Left forelimb (tissue), 1 donor: ENCODE measurements at places on chromosomes 1 and 21.

- DNase-seq = no peak
These were observed 50.7 kb upstream of the GPR157 start for GRCh38 chr1:9179463-9180110.

- DNase-seq = no peak
These were observed 674.4 kb downstream of the KCNT2 start for GRCh38 chr1:195933835-195934234.

GRCh38 chr1:87594736-87595383 is 266.2 kb downstream of the LMO4 start:
- DNase-seq = no peak

GRCh38 chr1:12063141-12064072 is at the start of gene TNFRSF8:
TNFRSF8 (plus strand) TSS chr1:12063303; CDS start chr1:12063599, 296 bp downstream.
- DNase-seq = no peak

DNA sequence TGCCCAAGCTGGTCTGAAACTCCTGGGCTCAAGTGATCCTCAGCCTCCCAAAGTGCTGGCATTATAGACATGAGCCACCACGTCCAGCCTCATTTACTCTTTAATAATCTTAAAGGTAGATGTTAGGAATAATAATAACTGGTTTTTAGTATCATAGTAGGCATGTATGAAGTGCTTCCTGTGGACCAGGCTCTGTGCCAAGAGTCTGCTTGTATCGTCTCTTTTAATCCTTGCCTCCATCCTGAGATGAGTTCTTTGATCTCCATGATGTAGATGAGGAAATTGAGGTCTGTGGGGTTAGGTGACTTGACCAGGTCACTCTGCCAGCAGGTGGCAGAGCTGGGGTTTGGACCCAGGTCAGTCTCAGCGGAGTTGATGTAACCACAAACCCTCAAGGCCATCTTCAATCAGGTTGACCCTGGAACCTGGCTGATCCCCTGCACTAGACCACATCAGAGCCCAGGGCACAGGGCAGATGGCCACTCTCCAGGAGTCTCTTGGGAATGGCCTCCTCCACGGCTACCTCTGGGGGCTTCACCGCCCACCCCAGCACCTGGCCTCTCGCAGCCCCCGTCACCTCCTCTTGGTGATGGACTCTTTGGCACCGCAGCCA is 11.3 kb downstream of the EFHD2 start:
- DNase-seq = no peak

- DNase-seq = no peak
These were observed 42.1 kb upstream of the A3GALT2 start for GRCh38 chr1:33363021-33363420.

DNA sequence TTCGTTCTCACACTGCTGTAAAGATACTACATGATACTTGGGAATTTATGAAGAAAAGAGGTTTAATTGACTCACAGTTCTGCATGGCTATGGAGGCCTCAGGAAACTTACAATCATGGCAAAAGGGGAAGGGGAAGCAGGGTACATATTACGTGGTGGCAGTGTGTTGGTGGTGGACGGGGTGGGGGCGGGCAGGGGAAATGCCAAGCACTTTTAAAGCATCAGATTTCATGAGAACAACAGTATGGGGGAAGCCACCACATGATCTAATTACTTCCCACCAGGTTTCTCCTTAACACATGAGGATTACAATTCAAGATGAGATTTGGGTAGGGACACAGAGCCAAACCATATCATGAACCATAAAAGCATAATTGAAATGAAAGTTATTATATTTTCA is 88.5 kb downstream of the UBE2U start:
- DNase-seq = no peak

- DNase-seq = no peak
These were observed 200.0 kb downstream of the TOMM20 start for GRCh38 chr1:234928642-234929041.

- no peak for DNase-seq
These were observed 64.3 kb downstream of the FYB2 start for GRCh38 chr1:56754708-56755479.

DNA sequence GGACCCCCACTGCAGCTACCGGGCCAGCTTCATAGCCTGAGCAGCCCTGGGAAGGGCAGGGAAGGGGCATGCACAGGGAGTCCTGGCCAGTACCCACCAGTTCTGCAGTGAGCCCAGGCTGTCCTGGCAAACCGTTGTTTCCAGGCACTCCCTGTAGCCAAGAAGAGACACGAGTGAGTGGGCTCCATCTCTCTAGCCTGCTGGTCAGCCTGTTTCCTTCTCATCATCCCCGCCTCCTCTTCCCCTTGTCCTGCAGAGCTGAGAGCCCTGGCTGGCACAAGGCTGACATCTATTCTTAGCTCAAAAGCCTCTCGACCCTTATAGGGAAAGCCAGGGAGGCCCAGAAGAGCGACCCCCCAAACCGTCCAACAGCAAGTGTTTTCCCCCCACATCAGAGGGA is 28.7 kb downstream of the COL16A1 start:
- no peak for DNase-seq

DNA sequence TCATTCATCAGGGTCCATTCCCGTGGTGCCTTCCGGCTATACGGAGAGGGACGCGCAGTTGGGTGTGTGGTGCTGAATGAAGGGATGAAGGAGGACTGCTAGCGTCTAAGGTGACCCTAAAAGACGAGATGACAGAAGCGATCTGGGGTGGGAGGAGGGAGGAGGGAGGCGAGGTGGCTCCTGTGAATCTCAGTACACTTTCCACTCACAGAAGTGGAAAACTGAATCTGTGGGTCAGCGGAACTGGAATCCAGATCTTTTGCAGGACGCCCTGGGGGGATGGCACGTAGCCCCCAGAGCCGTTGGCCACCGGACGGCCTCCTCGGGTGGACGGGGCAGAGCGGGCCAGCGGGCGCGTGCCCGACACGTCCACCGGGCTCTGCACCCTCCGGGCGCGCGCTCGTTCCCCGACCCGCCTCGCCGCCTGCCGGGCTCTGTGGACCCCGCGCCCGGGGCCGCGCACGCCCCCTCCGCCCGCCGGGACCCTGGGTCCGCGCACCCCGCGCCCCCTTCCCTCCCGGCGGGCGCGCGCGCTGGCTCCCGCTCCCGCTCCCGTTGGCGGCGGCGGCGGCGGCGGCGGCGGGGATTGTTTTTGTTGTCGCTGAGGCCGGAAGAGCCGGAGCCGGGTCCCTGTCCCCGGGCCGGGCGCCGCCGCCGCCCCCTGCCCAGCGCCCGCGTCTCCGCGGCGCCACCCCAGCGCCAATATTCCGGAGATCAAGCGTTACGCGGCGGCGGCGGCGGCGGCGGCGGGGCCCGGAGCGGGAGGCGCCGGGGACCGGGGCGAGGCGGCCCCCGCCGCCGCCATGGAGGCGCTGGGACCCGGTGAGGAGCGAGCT is at the start of gene AGO4:
AGO4 (plus strand) TSS at position 403 of the 836 bp plus-strand sequence; CDS start at position 804, 401 bp downstream.
- DNase-seq = peak; percentile 78

DNA sequence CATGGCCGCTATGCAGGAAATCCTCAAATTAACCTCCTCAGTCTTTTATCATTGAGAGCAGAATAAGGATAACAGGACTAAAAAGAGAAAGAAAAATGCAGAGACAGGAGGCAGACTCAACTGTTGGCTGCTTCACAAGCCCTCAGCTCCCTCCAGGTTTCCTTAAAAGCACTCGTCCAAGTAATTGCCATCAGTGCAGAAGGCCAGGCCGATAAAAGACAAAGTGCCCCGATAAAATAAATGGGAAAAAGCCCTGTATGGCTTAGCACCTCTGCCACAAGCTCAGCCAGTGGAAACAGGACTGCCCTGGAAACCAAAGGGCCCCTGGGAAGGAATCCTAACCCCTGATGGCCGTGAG is 8.1 kb downstream of the S100A6 start:
- no peak for DNase-seq

DNA sequence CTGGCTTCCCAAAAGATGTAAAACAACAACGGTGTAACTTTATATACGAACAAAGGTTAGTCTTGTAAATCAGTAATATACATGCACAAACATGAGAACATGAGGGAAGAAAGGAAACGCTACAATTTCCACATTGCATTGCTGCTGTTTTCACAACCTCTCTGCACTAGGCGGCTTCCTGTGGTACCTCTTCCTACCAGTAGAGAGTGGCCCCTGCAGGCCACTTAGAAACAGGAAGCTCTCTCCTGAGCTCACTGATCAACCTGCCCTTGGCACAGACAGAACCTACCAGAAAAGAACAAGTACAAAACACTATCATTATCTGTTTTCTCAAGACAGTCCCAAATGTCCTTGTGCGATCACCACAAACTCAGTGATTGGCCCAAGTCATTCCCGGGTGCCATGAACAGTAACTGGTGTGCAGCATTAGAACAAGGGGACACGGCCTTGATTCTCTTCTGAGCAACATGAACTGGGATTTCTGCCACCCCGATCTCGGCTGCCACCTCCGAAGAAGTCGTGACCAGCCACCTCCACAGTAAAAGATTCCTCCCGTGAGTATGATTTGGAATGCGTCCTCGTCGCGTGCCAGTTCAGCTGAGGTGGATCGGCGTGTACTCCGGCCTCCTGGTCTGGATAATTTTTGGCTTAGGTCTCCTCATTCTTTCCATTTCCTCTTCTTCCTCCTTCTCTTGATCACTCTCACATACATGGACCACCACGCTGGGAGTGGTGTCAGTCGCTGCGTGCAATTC is 5.7 kb upstream of the KCNE1 start:
- DNase-seq = no peak

DNA sequence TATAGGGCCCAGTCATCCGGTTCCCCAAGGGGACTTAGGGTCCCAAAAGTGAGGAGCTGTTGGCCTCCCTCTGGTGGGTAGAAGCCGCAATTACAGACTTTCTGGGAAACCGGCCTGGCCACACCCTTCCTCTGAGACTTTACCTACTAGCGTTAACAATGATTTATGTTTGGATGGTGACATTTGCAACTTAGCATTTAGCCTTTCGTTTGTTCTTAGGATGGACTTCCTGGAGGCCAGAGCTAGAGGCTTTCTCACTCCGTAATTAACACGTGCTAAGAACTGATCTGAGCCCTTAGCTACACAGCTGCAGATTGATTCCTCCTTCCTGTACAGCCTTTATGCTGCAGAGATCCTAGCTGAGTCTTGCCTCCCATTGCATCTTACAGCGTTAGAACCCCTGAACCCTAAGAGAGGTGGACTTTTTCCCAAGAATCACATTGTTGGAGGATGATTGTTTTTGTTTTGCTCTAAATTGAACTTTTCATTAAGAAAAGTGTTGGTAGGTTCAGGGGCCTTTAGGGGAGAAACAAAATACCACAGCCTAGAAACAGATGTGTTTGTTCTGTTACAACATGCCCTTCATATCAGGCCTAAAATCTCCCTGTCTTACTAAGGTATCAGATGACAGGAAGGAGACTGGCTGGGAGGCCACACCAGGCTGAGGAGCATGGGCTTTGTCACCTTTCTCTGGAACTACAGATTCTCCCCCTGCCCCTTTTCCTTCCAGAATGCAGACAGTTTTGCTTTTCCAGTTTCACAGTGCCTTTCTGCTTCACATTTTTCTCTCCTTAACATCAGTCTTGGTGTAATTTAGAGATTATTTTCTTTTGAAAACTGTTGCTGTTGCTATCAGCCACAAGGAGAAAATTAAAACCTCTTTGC is 1.9 kb downstream of the S100A11 start:
- DNase-seq = no peak

GRCh38 chr1:12598974-12599373 is 19.0 kb downstream of the DHRS3 start:
- no peak for DNase-seq

DNA sequence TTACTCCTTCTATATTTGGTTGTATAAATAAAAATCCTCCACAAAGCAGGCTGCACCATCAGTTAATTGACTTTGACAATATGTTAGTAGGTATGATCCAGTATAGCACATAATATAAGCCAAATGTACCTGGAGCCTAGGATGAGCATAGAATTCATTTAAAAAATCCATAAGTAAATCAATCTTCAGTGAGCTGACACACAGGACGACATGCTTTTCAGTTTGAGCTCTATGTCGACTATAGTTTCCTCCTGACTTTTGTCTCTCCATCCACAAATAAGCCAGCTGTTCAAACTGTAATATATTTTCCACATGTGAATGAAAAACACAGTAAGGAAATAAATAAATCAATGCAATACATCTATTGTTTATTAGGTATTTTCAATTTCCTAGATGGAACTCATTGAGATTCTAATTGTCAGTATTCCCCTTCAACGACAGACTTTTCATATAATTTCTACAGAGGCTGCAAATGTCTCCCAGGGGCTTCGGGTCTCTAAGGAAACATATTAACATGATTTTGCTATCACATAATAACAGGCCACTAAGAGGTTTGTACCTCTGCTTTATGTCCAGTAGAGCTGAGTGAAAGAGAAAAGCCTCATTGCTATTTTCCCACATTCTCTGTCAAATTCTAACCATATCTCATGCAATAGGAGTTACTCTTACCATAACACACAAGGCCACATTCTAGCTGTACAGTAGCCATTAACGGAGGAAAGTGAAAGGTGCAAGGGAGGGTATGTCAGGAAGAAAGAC is 180.1 kb downstream of the KCNT2 start:
- DNase-seq = no peak

- DNase-seq = no peak
These were observed 16.7 kb upstream of the WASF2 start for GRCh38 chr1:27506703-27507102.

GRCh38 chr1:1132956-1133750 is 17.3 kb upstream of the C1orf159 start:
- DNase-seq = no peak

- no peak for DNase-seq
These were observed 177.7 kb upstream of the RAB4A start for GRCh38 chr1:229093238-229093540.

- DNase-seq = no peak
These were observed 29.8 kb downstream of the HYI start for GRCh38 chr1:43423672-43424550.

DNA sequence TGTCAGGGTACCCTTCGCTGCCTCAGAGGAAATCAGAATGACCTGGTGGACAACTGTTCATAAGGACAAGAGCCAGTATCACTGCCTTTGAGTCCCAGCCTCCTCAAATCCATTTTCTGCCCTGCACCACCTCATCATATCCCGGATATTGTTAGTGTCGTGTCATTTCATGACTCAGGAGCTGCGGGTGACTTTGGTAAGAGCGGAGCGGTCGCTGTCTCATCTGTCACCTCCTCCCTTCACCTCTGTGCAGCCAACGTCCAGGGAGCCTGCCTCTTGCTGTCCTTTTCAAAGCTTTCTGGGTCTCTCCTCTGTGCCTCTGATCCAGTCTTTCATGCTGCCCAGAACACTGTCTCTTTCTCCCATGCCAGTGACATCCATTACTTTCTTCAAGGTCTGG is 7.0 kb upstream of the C1orf198 start:
- DNase-seq = no peak

GRCh38 chr1:245561665-245562234 is 407.0 kb downstream of the KIF26B start:
- no peak for DNase-seq

DNA sequence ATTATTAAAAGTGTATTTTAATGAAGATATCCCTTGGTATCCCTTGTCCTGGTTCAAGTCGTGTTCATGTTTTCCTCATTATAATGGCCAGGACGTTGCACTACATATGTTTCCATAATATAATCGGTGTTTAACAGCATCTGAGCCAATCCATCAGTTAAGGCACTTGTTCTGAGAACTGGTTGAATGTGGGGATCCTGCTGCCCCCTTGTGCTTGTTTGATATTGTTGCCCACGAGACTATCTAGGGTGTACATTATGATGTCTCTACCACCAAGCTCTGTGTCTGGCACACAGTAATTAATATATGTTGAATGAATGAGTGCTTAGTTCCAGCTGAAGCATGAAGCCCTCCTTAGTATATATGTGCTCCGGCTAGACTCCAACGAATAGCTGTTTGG is 193.0 kb downstream of the CACNA1E start:
- DNase-seq = no peak
